ENCODE measurements at places on chromosomes 2 and 18.

DNA sequence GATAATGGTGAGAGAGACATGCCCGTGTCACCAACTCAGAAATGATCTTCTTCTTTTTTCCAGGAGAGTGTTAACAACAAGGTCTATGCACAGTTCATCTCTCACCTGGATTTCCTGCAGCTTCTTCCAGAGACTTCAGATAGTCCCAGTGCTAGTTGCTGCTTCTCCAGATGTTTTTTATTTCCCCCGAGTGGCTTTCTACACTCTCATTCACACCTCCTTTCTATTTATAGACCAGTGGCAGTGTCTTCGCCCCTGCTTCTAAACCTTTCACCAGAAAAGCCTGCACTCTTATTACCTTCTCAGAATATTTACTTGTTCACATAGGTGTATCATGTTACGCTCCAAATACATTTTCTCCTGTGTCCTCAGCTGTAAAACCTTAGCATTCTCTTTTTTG, 558.8 kb upstream of the CHAC2 start:
- no peak for DNase-seq

DNA sequence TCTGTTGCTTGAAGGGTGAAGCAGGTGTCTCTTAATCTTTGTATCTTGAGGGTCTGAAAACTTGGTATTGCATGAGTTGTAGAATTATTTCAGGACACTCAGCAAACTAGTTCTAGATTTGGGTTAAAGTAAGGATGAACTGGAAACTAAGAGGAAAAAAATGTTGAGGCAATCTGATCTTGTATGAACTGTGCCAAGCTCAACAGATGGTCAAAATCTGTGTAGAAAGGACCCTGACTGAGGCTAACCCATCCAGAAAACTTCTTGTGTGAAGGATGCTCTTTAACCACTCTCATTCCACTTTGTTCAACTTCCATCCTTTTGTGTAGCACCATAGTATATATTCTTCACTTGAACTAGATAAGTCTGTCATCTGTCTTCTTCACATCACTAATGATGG, 861.7 kb downstream of the SLC4A3 start:
- DNase-seq, result no peak

DNA sequence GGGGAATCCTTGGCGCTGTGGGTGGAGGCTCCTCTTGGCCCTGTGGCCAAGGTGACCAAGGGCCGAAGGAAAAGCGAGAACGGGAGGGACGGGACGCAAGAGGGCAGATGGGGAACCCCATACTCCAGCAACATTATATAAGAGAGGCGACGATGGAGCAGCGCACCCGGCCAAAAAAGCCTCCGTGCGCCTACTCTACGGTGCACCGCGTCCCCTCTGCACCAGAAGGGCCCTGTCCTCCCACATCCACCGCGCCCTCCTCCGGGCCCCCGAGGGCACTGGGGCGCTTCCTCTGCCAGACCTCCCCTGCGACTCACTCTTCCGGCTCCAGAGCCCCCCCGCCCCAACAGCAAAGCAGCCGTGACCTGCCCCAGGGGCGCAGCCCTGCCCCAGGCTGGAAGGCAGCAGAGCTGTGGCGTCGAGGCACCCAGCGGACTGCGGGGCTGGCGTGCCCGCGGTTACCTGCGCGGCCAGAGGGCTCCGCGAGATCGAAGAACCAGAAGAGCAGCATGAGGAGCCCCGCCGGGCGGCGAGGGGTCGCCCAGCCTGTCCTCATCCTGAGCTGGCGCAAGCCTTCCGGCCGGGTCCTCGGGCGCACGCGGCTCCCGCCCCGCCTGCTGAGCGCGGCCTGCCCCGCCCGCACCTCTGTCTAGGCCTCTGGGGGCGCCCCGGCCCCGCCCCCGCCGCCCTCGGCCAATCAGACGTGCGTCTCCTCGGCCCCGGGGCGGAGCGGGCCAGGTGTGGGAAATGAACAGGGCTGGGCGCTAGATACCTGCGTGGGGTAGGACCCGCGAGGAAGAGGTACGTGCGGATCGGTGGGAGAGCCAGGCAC, 106.3 kb upstream of the CD302 start:
- DNase-seq, result peak; percentile 52

GRCh38 chr2:158113741-158114295, 12.1 kb downstream of the UPP2 start:
- DNase-seq, result no peak

DNA sequence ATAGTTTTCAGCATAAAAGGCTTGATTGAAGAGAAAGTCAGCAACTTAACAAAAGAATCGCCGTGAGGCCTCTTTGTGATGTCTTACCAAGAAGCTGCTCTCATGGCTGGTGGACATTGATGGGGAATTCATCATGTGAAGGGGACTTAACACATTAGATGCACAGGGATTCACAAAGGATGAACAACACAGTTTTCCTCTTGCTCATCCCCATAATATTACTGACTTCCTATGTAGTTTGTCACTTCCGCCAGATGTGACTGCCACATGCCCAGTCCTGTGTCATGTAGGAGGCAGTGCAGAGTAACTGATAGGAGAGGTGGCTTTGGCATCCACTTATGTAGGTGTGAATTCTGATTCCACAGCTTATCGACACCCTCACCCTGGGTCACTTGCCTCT, 232.6 kb upstream of the LYPD1 start:
- DNase-seq, result no peak

GRCh38 chr2:169073963-169074751, 4.8 kb downstream of the DHRS9 start:
- DNase-seq, result no peak

DNA sequence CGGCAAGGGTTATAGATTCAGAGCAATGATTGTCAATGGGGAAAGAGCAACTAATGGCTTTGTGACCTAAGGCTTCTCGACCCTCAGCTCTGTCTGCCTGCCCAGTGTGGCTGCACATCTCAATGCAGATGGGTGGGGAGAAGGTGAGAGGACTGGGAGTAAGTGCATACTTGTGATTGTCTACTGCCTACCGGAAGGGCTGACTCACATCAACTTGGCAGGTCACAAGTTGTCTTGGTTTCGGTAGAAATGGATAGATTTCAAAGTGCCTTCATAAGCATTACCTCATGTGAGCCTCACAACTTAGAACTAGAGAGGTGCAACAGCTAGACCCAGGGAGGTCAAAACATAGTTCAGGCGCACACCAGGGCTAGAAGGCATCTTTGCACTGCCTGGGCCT, 29.4 kb downstream of the STAT1 start:
- no peak for DNase-seq

GRCh38 chr2:192888109-192888508, 693.4 kb upstream of the TMEFF2 start:
- no peak for DNase-seq

GRCh38 chr18:5914016-5914415, 18.7 kb upstream of the TMEM200C start:
- DNase-seq, result no peak

DNA sequence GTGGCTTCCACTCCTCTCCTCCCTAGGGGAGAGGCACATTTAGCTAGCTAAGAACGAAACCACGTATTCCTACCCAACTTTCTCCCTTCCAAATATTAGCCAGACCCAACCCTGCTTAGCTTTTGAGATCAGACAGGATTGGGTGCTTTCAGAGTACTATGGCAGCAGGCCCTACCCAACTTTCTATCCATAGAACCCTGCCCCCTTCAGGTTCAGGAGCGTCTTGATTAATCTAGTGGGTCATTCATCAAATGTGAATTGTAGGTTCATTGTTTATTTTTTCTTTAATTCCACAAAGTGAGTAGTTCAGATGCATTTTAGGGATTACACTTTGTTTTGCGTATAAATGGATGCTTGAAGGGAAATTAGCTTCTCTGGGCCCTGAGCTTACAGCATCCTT, 188.3 kb downstream of the MIB1 start:
- no peak for DNase-seq

Measured in activated T-helper 1 cell treated with anti-CD3 and anti-CD28 coated beads, Interleukin-2, amount 50 U/mL, for 16 hours (primary cell).